ENCODE measurements at places on chromosomes 16 and 17.
A peak's percentile ranks its signal among the peaks of the same experiment; 100 is the strongest.

GRCh38 chr16:68264128-68265077 lies at the start of gene SLC7A6:
TSS of gene SLC7A6 (plus strand) at chr16:68264526. CDS start at chr16:68274727, 10,201 bp downstream.
- peak; percentile 17 for DNase-seq

- DNase-seq = no peak
These were observed 158.7 kb downstream of the SEC14L1 start for GRCh38 chr17:77299256-77300015.

DNA sequence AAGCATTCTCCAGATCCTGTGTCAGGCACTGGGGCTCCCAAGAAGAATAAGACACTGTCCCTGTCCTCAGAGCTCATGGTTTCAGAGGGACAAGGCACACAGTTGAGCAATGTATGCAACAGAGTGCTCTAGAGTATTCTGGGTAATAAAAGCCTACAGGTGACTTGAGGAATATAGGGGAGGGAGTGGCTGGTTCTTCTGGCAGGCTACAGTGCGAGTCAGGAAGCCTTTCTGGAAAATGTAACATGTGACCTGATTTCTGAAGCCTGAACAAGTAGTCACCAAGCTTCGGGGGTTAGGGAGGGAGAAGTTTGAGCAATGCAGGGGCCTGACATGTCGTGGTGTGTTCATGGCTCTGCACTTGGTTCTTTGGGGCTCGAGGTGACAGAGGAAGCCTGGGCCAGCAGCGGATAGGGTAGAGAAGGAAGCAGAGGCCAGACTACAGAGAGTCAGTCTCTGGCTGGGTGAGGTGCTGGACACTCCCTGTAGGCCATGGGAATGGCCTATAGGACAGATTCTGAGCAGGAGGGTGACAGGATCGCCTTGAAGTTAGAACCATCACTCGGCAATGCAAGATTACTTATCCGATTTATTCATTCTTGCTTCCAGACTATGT lies 16.0 kb upstream of the LRRC75A start:
- DNase-seq = no peak

- DNase-seq = no peak
These were observed 6.6 kb upstream of the EFCAB13 start for GRCh38 chr17:47317119-47317518.

DNA sequence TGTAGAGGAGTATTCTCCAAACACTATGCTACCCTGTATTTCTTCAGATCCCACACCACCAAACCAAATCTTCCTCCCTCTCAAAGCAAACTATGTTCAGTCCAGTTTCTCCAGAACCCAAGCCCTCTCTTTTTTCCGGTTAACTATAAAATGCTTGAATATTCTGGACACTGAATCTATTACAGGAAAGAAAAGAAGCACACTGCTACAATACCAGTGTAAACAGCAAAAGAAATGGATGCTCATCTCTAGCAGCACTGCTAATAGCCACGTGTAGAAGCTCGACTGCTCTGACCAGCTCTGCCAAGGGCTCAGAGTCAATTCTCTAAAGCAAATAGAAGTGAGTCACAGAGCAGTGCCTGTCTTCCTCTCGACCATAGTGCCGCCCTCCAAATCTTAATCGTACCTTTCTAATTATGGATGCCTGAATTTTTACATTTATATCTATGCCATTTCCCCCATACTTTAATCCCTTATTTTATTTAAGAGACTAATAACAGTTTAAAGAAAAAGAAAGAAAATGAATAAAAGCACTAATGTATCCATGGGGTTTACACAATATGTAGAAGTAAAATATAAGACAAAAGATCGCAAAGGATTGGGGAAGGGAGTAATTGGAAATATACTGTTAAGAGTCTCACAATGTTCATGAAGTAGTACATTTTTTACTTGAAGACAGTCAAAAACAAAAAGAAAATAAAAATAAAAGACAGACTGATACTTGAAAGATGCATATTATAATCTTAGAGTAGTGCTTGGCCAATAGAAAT lies 154.5 kb downstream of the PARN start:
- no peak for DNase-seq

Data from DMS79 treated with DMSO at 0.1 percent for 48 hours (cell line).